Dermis microvascular lymphatic vessel endothelial cell (primary cell): ENCODE measurements at places on chromosomes 7 and 10. TPM values are rescaled to one million over a fixed set of nuclear protein-coding genes. Genes with fewer than 3 reads are reported as not detected.
A peak's percentile ranks its signal among the peaks of the same experiment; 100 is the strongest.

HPSE2 gene
- total RNA-seq = under 0.01 TPM in 1 of 2 replicates, not detected in the other

SPDYE5 gene
- total RNA-seq = under 0.01 TPM in 1 of 2 replicates, not detected in the other

FAM221A gene
- 4.3 and 5.6 TPM in 2 replicates for total RNA-seq

KLF14 gene
- not detected in 2 replicates for total RNA-seq

NUTM2B gene
- total RNA-seq = under 0.01 and 0.26 TPM in 2 replicates

DNA sequence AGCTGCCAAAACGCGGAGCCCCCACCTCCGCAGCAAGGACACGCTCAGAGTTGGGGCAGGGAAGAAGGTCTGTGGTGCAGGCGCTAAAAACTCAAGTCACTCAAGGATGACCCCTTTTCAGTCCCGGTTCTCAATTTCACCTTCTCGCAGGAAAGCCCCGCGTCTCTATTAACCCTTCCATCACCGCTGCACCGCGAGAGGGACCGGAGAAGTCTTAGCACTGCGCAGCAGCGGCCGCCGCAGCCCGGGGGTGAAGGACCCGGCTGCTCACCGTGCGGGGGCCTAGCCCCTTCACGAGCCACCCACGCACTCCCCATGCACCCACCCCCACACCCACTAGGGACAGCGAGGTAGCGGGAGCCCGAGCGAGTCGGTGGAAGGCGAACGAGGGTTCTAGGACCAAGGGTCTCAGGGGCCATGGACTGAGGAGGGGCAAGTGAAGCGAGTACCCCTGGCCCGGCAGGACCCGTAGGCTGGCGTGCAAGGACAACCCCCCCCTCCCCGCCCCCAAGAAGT lies 162.9 kb downstream of the SH3PXD2A start:
- DNase-seq = no peak

DNA sequence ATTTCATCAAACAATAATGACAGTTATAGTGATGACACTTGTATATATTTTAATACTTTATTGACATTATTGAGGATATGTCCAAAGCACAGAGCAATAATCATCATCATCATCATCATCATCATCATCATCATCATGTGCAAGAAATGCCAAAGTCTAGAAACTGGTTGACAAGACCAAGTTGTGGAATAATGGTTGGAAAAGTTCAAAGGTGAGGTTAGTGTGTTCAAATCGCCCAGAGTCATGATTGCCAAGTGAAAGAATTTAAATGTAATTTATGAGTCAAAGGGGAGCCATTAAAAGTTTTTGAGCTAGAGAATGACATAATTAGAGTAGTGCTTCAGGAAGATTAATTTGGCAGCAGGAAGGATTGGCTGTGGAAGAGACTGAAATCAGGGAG lies 852.4 kb downstream of the SORCS1 start:
- DNase-seq = no peak

DNA sequence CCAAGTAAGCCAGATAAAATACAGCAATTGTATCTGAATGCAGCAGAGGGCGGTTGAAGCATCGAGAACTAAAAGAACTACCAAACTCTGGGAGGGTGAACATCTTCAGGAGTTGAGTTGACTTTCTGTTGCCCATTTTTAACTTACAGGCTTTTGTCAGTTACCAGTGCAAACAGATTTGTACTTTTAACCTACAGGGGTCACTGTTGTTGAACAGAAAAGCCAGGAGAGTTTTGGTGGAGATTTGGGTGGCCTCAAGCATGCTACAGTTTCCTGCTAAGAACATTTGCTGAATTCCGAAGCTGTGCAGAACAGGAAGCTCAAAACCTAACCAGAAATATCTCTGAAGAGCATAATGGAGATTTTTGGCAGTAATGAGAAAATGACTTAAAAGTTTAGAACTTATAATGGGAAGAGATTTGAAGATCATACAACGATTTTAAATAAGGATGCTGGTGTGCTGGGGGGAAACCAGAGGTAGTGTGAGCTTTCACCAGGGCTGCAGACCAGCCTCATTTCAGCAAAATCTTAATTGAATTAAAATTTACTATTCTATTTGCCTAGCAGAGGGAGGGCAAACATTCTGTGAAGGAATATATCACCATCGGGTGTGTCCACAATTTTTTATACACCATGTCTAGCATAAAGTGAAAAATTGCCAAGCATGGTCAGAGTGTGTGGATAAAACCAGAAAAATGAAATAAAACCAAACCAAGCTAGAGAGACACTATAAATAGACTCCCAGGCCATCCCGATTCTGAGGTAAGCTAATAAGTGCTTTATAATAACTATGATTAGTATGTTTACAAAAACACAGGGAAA lies 208.6 kb upstream of the CCDC6 start:
- DNase-seq = peak; percentile 69

GRCh38 chr10:10533437-10533836 lies 484.2 kb upstream of the CELF2 start:
- no peak for DNase-seq

- DNase-seq = peak; percentile 1
Observed at GRCh38 chr7:115474137-115474536, 552.2 kb downstream of the MDFIC start.

- no peak for DNase-seq
Observed at GRCh38 chr7:86970547-86970946, 88.9 kb downstream of the ELAPOR2 start.

DNA sequence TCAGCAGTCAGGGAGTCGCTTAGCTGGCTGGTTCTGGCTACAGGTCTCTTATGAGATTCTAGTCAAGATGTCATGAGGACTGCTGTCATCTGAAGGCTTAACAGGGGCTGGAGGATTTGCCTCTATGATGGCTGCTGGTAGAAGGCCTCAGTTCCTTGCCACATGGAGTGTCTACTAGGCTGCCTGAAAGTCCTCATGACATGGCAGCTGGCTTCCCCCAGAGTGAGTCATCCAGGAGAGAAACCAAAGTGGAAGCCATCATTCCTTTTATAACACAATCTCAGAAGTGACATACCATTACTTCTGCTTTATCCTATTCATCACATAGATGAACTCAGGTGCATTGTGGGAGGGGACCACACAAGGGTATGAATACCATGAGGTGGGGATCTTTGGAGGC lies 75.1 kb downstream of the EXOC6 start:
- no peak for DNase-seq

DNA sequence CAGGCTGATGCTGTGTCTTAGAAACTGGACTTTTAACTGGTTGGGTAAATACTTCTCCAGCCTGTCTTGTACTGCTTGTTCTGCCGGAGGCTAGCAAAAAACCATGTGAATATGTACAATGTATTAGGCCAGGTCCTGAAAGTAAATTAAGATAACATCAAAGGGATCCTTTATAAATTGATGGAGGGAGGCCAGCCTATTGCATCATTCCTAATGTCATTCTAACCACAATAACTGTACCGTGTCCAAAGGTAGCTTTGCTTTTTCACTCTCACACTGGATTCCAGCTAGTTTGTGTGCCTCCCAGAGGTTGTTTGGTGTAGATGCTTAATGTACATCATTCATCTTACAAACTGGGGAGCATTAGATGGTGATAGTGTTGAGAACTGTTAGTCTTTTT lies 91.2 kb upstream of the SEM1 start:
- DNase-seq = no peak

DNA sequence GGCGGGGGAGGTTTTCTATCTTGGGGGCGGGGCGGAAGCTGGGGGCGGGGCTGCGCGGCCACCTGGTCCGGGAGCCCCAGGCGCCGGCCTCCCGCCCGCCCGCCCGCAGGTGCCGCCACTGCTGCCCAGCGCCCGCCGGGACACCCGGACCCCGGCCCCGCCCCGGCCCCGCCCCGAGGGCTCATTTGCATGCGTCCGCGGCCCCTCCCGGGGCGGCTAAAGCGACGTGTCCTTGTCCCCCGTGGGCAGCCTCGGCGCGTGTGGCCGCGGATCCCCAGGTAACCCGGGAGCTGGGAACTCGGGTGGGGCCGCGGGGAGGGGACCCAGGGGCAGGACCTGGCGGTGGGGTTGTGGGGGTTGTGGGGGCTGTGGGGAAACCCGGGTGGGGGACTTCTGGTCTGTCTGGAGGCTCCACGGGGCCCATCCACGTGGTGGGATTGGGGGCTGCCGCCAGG lies at the start of gene BHLHA15:
Gene BHLHA15 (plus strand): TSS at position 219 of the 455 bp plus-strand sequence. CDS start 871 bp downstream, outside the sequence.
- DNase-seq = no peak

GRCh38 chr10:125064681-125065492 lies 95.5 kb downstream of the CTBP2 start:
- no peak for DNase-seq

DNA sequence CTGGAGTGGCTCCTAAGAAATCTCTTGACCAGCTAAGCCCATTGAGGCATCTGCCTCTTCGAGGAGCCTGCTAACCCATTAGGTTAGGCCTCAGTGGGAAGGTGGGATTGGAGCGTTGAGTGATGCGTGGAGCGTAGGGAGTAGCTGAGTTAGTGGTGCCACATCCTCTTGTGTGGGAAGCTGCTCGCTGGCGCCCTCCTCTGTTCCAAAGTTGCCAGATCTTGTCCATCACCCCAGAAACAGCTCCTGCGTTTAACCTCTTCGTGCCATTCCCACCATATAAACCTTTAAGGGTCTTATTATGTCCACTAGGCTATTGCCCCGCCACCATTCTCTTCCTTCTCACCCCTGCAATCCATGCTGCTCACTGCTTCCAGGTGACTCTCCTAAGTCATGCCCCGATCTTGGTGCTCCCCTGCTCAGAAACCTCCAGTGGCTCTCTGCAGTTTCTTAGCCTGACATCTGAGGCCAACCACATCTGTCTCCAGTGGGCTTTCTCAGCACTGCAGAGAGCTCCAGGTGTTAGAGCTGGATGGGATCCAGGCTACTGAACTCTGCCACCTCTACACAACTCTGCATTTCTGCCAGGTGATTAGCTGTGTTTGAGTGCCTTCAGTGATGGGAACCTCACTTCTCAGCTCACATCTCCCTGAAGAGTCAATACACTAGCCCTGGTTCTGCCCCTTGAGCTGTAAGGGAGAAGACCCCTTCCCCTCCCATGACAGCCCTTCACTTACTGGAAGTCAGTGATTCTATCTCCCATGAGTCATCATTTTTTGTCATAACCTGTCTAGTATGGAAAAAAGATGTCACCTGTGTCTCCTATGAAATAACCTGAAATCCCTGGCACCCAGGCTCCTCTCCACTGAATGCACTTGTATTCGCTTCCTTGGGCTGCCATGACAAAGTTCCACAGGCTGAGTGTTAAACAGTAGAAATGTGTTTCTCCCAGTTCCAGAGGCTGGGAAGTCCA lies 65.0 kb upstream of the FGFR2 start:
- DNase-seq = no peak

DNA sequence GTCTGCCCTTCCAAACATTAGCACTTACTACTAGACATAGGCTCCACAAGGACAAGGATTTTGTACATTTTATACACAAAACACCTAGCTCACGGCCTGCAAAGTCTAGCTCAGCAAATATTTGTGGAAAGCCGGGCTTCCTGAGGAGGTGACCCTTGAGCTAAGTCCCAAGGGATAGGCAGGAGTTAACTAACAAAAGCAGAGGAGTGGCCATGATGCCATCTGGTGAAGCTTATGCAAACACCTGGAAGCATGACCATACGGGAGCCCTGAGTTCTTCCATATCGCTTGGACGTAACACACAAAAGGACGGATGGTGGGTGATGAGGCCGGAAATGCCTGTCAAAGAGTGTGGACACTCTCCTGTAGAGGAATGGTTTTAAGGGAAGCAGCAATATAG lies 25.9 kb upstream of the YAE1 start:
- DNase-seq = no peak

DNA sequence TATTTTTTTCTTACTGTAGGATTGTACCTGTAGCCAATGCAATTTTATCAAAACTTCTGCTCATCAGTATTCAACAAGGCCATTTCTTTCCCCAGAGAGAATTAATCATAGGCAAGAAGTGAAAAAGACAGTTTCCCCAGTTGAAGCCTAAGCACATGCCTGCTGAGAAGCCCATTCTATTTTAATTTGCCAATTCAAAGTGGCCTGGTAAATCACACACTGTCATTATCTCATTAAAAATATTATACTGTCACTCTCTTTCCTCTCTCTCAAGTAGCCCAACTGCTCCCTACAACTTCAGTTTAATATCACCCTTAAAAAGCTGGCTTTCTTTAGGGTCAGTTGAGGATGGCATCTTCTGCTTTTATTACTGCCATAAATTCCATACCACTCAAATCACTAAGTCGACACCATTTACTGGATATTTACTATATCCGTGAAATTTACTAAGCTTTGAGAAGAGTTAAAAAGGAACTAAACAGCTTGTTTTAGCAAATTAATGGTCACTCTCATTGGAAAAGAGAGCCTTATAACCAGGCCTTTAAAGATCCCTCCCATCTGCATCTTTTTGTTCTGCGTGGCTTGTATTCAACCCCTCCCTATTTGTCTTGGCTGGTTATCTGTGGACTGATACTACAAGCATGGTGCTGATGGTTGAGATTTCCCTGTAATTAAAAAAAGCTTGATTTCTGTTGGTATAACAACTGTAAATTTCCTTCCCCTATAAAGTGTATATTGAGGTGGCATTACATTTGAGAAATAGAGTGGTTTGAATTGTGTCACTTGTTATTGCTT lies 30.6 kb downstream of the COL28A1 start:
- no peak for DNase-seq

DNA sequence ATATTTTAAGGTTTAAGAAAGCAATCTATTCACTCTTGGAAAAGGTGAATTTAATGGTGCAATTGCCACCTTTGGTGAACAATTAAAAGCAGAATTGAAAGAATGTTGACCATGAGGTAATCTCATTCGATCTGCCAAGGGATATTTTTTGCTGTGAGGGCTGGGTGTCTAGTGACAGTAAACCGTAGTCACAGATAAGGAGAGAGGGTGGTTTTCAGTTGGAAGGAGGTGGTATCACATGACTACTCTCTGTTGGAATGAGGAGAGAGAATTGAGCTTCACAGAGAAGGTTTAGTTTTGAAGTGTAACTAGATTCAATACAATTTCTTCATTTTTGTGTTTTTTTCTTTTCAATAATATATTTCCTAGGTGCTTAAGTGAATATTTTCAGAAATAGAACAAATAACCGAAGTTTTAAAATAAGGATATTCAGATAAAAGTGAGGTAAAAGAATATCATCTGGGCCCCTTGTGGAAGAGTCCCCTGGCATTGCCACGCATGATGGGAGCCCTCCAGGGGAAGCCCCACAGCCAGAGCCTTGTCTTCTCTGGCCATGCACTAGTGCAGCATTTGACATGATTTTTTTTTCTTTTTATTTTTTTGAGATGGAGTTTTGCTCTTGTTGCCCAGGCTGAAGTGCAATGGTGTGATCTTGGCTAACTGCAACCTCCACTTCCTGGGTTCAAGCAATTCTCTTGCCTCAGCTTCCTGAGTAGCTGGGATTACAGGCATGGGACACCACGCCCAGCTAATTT lies 73.4 kb downstream of the GPR141 start:
- no peak for DNase-seq

DNA sequence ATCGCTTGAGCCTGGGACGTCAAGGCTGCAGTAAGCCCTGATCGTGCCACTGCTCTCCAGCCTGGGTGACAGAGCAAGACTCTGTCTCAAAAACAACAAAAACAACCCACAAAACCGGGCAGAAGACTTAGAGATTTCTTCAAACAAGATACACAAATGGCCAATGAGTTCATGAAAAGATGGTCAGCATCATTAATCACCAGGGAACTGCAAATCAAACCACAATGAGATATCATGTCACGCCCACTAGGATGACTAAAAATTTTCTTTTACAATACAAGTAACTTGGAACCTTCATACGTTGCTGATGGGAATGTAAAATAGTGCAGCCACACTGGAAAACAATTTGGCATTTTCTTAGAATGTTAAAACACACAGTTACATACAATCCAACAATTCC lies 77.3 kb upstream of the GRID1 start:
- DNase-seq = no peak
